ENCODE measurements at places on chromosomes 4 and X.
A peak's percentile ranks its signal among the peaks of the same experiment; 100 is the strongest.

- DNase-seq = no peak
Measured at GRCh38 chr4:38424151-38424871, 239.7 kb upstream of the KLF3 start.

- no peak for DNase-seq
Measured at GRCh38 chr4:139018501-139018900, 2.9 kb downstream of the NOCT start.

- DNase-seq = no peak
Measured at GRCh38 chr4:186296481-186296880, 30.5 kb downstream of the F11 start.

GRCh38 chrX:69995362-69996112 lies 54.2 kb downstream of the AWAT2 start:
- no peak for DNase-seq

DNA sequence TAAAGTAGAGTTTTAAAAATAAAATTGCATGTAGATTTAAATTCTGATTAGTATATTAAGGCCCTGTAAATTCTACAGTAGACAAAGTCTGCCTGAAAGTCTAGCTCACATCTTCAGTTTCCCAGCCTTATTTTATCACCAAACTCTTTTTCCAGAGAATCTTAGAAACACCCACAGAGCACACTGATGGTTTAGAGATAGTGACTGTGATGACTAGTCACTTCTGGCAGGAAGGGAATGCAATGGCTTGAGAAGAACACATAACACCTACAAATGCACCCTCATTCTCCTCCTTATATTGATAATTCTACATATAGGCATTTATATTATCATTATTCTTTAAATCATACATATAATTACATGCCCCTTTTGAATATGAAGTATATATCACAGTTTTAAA lies 232.9 kb downstream of the ARAP2 start:
- no peak for DNase-seq

- DNase-seq = no peak
Measured at GRCh38 chrX:118126286-118126685, 9.7 kb upstream of the KLHL13 start.

DNA sequence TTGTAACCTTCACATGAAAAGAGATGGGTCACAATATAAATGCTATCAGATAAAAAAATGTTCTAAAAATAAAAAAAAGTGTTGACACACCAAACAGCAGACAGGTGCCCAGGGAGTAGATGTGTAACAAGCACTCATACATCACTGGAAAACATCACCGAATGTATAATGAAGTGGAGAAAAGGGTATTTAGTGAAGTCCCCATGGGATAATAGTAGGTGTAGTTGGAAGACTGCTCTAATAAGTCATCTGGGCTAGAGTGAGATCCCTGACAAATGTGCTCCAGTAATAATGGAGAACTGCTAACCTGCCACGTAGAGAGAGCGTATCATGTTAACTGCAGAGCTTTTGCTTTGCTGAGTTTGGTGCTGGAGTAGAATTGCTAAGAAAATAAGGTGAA lies 152.0 kb downstream of the GRIA2 start:
- no peak for DNase-seq

GRCh38 chr4:22900876-22901275 lies 208.1 kb downstream of the GBA3 start:
- no peak for DNase-seq

GRCh38 chr4:151100531-151100930 lies 1.1 kb downstream of the RPS3A start:
- DNase-seq = no peak

DNA sequence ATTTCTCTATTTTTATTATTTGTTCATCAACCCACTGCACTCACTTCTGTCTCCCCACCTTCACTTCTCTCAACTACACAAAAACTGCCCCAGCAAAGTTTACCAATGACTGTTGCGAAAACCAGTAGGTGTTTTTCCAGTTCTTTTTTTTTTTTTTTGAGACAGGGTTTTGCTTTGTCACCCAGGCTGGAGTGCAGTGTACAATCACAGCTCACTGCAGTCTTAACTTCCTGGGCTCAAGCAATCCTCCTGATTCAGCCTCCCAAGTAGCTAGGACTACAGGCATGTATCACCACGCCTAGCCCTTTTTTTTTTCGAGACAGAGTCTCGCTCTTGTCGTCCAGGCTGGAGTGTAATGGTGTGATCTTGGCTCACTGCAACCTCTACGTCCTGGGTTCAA lies 24.1 kb upstream of the HPRT1 start:
- no peak for DNase-seq

DNA sequence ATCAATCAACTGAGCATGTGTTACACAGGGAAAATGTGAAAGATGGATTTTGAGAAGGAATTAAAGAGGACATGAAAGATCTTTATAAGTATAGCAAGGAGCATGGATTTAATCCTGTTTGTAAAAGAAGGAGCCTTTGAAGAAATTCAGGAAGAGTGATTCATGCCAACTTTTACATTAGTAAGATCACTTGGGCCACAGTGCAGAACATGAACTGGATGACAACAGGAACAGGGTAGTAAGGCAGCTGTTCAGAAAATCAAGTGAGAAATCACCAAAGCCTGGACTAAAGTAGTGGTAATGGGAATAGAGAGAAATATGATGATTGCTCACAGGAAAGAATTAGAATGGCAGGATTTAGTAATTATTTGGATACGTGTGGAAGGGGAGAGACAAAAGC lies 265.7 kb upstream of the PCDH7 start:
- no peak for DNase-seq

GRCh38 chr4:165720411-165721082 lies 152.5 kb upstream of the TLL1 start:
- no peak for DNase-seq

GRCh38 chrX:153525451-153525850 lies 8.0 kb downstream of the ATP2B3 start:
- no peak for DNase-seq

- no peak for DNase-seq
Measured at GRCh38 chr4:2688281-2688680, 67.9 kb downstream of the TNIP2 start.

DNA sequence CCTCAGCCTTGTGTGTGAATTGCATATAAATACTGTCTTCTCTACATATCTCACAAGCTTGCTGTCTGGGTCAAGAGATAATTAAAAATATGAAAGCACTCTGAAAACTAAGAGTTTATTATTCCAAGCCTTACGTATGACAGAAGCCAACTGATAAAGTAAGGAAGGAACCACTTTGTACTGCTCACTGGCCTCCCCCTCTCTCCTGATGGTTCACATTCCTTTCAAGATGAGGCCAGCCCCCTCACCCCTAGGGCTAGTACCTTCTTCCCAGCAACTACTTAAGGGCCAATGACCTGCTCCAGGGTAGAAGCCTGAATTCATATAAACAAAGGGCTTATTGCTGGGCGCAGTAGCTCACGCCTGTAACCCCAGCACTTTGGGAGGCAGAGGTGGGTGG lies 5.4 kb upstream of the SOWAHD start:
- no peak for DNase-seq

- no peak for DNase-seq
Measured at GRCh38 chr4:20276848-20277247, 25.1 kb downstream of the SLIT2 start.

GRCh38 chr4:76570141-76570973 lies 135.3 kb downstream of the SHROOM3 start:
- DNase-seq = no peak

- DNase-seq = no peak
Measured at GRCh38 chr4:48620093-48620492, 130.0 kb downstream of the ZAR1 start.

- no peak for DNase-seq
Measured at GRCh38 chrX:105210258-105210657, 10.2 kb downstream of the TEX13A start.

- peak; percentile 29 for DNase-seq
Measured at GRCh38 chrX:41452565-41453356, 5.6 kb downstream of the NYX start.

GRCh38 chr4:84493092-84493850 lies 5.8 kb downstream of the NKX6-1 start:
- DNase-seq = no peak

DNA sequence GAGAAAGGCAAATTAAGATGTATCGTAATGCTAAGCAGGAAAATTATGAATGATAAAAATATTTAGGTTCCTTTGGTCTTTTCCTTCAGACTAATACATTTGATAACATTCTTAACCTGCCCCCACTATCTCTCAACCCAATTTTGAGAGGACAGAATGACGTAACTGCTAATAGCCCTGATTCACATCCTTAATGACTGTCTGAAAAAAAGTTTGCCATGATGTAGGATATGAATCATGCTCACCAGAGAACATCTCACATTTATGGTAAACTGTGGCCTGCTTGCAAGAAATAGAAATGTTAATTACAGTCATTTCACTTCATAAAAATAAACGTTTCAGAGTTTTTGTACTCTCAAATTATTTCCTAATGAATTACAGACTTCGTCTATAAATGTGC lies 128.0 kb upstream of the VEGFC start:
- DNase-seq = peak; percentile 24

DNA sequence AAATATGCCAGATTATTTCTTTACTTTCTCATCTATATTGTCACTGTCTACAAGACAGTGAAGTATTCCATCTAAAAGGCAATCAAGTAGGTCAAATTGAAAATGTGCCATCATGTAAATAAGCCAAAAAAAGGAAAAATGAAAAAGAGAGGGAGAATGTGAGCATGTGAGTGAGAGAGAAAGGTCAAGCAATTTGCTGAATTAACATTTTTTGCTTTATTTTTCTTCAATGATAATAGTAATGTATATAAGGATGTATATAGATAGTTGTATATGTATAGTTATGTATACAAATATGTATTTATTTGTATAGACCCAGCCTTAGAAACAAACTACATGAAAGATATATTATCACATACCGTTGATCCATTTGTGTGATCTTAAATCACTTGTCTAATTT lies 11.5 kb downstream of the CXCL8 start:
- DNase-seq = no peak

- DNase-seq = peak; percentile 18
Measured at GRCh38 chrX:101450961-101451360, 34.3 kb upstream of the ARMCX4 start.

- DNase-seq = no peak
Measured at GRCh38 chr4:37322122-37322521, 77.6 kb downstream of the NWD2 start.

Measured in GM04503 (cell line).